Progenitor cell of endocrine pancreas (in vitro differentiated cells): ENCODE measurements at places on chromosomes 2 and 18. TPM values are rescaled to one million over a fixed set of nuclear protein-coding genes. Genes with fewer than 3 reads are reported as not detected.

- no peak overlapping the region for H3K4me3 ChIP-seq
- DNase-seq: no peak
- H3K27ac ChIP-seq: no peak overlapping the region
Observed at GRCh38 chr2:158756976-158757375, 38.1 kb upstream of the DAPL1 start.

The STPG4 gene
- total RNA-seq: 0.33 and 0.34 TPM in 2 replicates

GRCh38 chr2:182301093-182301492, 125.7 kb downstream of the PDE1A start:
- no peaks in the 10 kb centered on the region for H3K4me1 ChIP-seq
- no peak overlapping the region for H3K27ac ChIP-seq
- no peaks in the 10 kb centered on the region for H3K27me3 ChIP-seq
- DNase-seq: no peak

The TMEM198 gene
- 8.2 and 9.7 TPM in 2 replicates for total RNA-seq

The NAT8 gene
- total RNA-seq: not detected in 2 replicates

The TXNDC2 gene
- total RNA-seq: not detected in 2 replicates

DNA sequence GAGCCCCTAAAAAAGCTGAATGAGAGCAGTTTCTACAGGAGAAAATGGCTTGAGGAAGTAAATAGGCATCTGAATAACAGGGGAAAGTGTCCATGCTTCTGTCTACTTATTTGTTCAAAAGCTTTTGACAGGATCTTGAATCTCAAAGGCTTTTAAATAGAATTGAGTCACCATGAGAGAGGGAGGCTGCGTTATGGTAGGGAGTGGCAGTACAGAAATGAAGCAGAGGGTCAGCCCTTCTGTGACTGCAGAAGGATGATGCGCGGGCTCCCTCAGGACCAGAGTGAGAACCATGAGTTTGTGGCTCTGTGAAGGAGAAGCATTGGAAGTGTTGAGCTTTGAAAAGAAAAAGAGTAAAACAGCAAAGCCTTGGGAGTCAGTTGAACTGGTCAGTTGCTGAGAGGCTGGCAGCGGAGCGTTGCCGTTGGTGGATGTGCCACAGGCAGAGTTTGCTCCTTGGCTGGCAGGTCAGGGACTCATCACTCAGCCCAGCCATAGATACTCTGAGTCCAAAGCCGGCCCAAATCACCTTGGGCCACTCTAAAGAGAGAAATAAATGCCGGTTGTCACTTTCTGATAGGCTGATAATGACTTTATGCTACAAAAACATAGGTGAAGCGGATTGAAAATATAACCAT, 17.4 kb downstream of the COPS7B start:
- no peak overlapping the region for H3K27ac ChIP-seq
- H3K27me3 ChIP-seq: no peaks in the 10 kb centered on the region
- H3K4me3 ChIP-seq: no peak overlapping the region
- H3K36me3 ChIP-seq: peaks cover 16% of the 10 kb centered on the region
- H3K4me1 ChIP-seq: no peaks in the 10 kb centered on the region
- no peak for DNase-seq

- no peaks in the 10 kb centered on the region for H3K4me1 ChIP-seq
- no peaks in the 10 kb centered on the region for H3K36me3 ChIP-seq
- no peaks in the 10 kb centered on the region for H3K27me3 ChIP-seq
- no peak overlapping the region for H3K27ac ChIP-seq
Observed at GRCh38 chr2:40824278-40824677, 372.4 kb upstream of the SLC8A1 start.

DNA sequence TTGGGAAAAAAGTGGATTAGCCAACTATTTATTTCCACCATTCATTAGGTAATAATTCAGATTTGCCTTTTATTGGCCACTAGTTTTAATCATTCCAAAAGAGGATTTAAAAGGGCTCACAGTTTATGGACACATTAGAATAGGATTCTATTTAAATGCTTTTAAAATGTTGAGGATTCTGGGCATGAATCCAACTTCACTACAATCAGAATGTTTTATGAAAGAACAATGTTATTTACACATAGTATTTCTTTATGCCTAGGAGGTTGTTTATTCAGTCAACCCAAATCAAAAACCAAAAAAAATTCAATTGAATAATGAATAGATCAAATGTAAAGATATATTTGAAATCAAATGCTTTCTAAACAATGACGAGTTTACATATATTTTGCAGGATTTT, 232.2 kb downstream of the GULP1 start:
- H3K36me3 ChIP-seq: no peaks in the 10 kb centered on the region
- H3K27me3 ChIP-seq: no peaks in the 10 kb centered on the region

The PSMA8 gene
- total RNA-seq: 0.29 TPM in 1 of 2 replicates, not detected in the other

The SCN1A gene
- total RNA-seq: 0.26 and 0.62 TPM in 2 replicates

DNA sequence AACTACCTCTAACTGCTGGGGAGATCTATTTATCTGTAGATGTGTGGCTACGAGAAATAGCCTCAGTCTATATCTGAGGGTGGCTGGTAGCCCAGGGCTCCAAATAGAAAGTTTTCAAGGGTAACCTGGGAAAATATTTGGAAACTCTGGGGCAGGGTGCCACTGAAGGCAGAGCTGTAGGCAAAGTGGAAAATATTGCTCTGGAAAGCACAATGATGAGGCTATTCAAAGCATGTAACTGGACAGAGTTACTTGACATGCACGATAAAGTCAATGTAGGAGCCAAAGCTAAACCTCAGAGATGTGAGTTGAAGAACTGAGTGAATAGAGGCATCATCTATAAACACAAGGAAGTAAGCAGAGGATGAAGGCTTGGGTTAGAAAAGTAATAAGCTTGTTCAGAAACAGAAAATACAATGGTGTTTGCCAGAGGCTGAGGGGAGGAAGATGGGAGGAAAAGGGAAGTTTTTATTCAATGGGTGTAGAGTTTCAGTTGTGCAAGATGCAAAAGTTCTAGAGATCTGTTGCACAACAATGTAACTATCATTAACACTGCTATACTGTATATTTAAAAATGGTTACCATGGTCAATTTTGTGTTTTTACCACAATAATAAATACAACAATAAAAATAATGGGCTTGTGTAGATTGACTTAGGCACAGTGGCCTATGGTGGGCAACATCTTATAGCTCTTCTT, 171.6 kb downstream of the MBD2 start:
- H3K27me3 ChIP-seq: no peaks in the 10 kb centered on the region
- DNase-seq: no peak
- H3K36me3 ChIP-seq: no peaks in the 10 kb centered on the region
- H3K4me3 ChIP-seq: no peak overlapping the region

- H3K4me1 ChIP-seq: no peaks in the 10 kb centered on the region
- H3K27me3 ChIP-seq: peaks cover 6% of the 10 kb centered on the region
- no peaks in the 10 kb centered on the region for H3K36me3 ChIP-seq
- no peak overlapping the region for H3K4me3 ChIP-seq
Observed at GRCh38 chr2:2456721-2457120, 125.6 kb upstream of the MYT1L start.

DNA sequence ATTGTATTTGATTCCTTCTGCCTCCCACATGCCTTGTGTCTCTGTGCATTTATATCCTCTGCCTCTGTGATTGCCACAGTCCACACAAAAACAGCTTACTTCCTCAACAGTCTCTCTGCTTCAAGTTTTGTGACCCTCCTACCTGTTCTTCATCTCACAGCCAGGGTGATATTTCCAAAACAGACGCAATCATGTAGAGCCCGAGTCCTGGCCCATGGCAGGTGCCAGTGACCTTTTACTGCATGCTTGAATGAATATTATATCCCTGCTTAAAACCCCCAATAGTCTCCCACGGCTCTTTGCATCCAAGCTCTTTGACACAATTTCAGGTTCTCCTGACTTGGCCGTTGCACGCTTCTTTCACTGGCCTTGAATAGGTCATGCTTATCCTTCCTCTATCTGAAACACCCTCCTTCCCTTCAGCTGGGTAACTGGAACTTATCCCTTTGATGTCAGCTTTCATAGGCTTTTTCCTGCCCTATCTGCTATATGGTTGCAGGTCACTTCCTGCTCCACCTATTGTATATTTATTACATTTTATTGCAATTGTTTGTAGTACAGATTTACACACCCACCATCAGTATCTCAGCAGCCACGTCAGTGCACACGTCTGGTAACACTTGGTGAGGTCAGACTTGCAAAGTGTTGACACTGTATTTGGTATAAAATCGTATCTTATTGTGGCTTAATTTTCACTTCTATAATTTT, 29.7 kb upstream of the IL1B start:
- H3K4me1 ChIP-seq: peaks cover 10% of the 10 kb centered on the region
- peaks cover 10% of the 10 kb centered on the region for H3K27me3 ChIP-seq
- no peak overlapping the region for H3K4me3 ChIP-seq
- peaks cover 2% of the 10 kb centered on the region for H3K36me3 ChIP-seq

DNA sequence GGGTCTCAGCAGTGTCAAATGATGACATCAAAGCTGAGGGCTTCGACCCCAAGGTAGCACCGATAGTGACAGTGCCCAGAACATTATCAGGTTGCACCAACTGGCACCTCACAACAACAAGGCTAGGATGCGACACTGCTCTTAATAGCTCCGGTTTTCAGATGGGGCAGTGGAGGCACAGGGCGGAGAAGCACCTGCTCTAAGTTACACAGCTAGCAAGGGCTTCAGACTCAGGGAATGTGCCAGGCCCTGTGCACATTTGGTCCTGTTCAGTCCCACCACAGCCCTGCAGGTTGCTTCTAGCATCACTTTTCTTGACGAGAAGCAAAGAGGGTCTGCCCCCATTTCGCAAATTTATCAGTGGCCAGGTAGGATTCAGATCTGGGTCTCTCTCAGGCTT, 74.1 kb downstream of the DGKD start:
- no peak overlapping the region for H3K4me3 ChIP-seq
- no peaks in the 10 kb centered on the region for H3K4me1 ChIP-seq
- no peaks in the 10 kb centered on the region for H3K27me3 ChIP-seq
- no peak overlapping the region for H3K27ac ChIP-seq
- DNase-seq: no peak
- H3K36me3 ChIP-seq: peaks cover 5% of the 10 kb centered on the region

The MC2R gene
- not detected in 2 replicates for total RNA-seq

DNA sequence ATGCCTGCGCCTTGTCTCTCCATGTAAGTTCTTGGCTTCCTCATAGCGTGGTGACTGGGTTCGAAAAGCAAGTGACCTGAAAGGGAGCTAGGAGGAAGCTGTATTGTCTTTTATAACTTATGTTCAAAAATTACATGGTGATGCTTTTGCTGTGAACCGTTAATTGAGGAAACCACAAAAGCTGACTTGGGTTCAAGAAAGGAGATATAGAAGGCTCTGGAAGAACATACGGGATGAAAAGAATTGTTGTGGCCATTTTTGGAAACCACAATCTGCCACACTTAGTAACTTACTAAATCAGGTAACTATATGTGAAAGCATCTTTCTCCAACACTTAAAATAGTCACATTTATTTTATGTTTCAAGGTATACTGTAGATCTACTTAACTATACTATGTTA, 177.0 kb upstream of the RBMS1 start:
- H3K4me1 ChIP-seq: no peaks in the 10 kb centered on the region
- DNase-seq: no peak
- H3K4me3 ChIP-seq: no peak overlapping the region
- no peak overlapping the region for H3K27ac ChIP-seq
- H3K36me3 ChIP-seq: no peaks in the 10 kb centered on the region
- H3K27me3 ChIP-seq: no peaks in the 10 kb centered on the region

DNA sequence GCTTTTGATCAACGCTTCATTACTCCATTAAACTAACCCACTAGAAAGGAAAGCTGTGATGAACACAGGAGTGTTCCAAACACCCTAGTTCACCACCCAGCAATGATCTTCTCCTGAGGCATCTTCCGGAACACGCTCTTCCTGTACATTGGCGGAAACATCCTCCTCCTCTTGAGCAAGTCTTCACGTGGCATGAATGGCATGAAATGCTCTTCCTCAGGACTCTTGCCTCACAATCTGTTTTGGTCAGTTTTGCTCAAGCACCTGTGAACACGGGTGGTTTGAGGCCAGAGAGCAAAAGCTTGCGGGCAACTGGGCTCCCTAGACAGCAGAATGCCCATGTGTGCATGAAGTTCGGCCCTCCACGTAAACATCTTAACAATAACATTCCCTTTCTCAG, 734.2 kb upstream of the SALL3 start:
- H3K27ac ChIP-seq: no peak overlapping the region
- no peak for DNase-seq
- H3K27me3 ChIP-seq: peaks cover 57% of the 10 kb centered on the region

The G6PC2 gene
- not detected in 2 replicates for total RNA-seq

- peaks cover 14% of the 10 kb centered on the region for H3K4me1 ChIP-seq
- no peak overlapping the region for H3K27ac ChIP-seq
- no peak overlapping the region for H3K4me3 ChIP-seq
- no peak for DNase-seq
Observed at GRCh38 chr18:50096766-50097435, 98.0 kb downstream of the MYO5B start.

The TUBB6 gene
- total RNA-seq: 7.2 and 10.7 TPM in 2 replicates

DNA sequence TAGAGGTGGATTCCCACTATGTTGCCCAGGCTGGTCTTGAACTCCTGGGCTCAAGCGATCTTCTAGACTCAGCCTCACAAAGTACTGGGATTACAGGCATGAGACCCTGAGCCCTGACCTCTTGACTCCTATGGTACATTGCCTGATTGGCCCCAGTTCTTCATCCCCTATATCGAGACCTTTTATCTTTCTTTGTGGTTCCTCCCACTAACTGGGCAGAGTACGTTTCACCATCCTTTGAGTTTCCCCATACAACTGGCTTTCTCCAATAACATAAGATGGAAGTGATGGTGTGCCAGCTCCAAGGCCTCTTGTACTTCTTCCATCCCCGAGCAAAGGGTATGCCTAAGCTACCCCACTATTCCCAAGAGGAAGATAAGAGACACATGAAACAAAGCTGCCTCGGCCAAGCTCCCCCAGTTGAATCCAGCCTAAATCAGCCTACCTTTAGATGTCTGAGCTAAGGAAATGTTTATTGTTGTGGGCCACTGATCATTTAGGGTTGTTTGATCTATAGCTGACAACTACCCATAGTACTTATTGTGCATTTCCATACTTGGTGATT, 8.3 kb upstream of the TMEM247 start:
- no peaks in the 10 kb centered on the region for H3K4me1 ChIP-seq
- no peak overlapping the region for H3K27ac ChIP-seq
- no peaks in the 10 kb centered on the region for H3K36me3 ChIP-seq
- H3K27me3 ChIP-seq: no peaks in the 10 kb centered on the region
- H3K4me3 ChIP-seq: no peak overlapping the region

DNA sequence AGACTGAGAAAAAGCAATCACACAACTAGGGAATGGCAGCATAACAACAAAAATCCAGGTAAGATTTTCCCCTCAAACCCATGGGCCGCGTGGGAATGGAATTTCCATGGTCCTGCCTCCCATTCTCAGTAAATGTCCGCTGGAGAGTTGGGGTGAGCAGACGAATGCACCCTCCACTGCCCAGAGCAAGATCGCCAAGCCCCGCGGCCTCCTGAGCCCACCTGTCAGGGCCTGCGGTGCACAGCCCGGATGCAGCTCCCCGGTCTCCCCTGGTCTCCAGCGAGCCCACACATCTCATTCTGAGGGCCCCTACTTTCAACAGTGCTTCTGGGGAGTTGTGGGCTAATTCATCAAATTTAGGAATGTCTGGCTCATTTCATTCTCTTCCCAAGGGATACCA, 327.4 kb upstream of the HS6ST1 start:
- H3K27me3 ChIP-seq: peaks cover 40% of the 10 kb centered on the region
- no peak overlapping the region for H3K27ac ChIP-seq
- peaks cover 4% of the 10 kb centered on the region for H3K4me1 ChIP-seq
- no peak overlapping the region for H3K4me3 ChIP-seq
- no peaks in the 10 kb centered on the region for H3K36me3 ChIP-seq

The SLC11A1 gene
- 0.33 and 0.34 TPM in 2 replicates for total RNA-seq

- peaks cover 7% of the 10 kb centered on the region for H3K36me3 ChIP-seq
- H3K27me3 ChIP-seq: no peaks in the 10 kb centered on the region
- H3K27ac ChIP-seq: no peak overlapping the region
- DNase-seq: no peak
Observed at GRCh38 chr2:218648088-218648786, 11.2 kb downstream of the ZNF142 start.
